ENCODE measurements at places on chromosomes 5 and 9.

DNA sequence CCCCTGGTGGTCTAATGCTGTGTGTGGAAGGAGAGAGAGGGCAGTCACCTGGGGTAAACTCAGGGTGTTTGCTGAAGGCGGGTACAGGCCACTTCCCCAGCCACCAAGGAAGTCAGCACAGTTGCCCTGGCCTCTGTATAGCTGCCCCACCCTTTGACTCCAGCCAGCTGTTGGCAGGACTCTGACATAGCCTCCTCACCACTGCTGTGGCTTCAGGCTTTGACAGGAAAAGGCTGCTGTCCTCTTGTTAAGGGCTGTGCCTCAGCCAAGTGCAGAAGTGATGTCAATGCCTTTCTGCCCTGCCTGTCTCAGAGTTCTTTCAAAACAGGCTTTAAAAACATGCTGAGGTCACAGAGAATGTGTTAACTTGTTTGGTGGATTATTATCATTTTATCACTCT, 487.2 kb upstream of the KLF4 start:
- DNase-seq: peak; percentile 10

DNA sequence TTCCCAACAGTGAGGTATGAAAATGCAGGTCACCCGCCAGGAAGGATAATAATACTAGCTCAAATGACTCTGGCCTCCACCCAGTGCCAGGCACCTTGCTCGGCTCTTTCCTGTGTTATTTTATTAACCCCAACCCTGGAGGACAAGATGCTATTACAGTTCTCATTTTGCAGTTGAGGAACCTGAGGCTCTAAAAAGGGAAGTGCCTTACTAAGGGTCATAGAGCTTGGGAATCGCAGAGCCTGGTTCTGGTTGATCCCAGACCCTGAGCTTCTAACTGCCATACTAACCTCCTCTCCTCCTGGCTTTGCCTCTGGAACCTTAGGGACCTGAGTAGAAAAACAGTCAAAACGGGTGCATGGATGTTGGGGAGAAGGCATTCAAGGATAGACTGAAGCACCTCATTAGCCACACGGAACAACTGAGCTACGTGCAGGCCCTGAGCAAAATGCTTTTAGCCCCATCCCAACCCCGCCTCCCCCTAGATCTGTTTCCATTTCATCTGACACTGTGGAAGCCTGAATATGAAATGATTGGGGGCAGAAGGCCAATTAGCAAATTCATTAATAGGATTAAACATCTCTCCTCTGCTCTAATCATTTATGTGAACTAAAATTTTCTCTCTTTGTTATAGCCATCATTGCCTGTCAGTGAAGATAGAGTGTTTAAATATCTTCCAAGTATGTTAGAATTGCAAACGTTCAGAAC, 7.9 kb downstream of the KCNIP1 start:
- no peak for DNase-seq

- DNase-seq: no peak
Measured at GRCh38 chr5:151115272-151115905, 34.6 kb upstream of the TNIP1 start.

- no peak for DNase-seq
Measured at GRCh38 chr5:40089269-40089668, 590.4 kb upstream of the PTGER4 start.

GRCh38 chr9:116058421-116058820, 95.2 kb upstream of the PAPPA start:
- no peak for DNase-seq

- no peak for DNase-seq
Measured at GRCh38 chr5:134034326-134034725, 29.6 kb upstream of the VDAC1 start.

- no peak for DNase-seq
Measured at GRCh38 chr5:74529101-74529500, 111.4 kb downstream of the ENC1 start.

- DNase-seq: no peak
Measured at GRCh38 chr9:127423476-127423933, 677 bp upstream of the ZNF79 start.

GRCh38 chr9:80605129-80605528, 1033.4 kb downstream of the TLE4 start:
- no peak for DNase-seq

DNA sequence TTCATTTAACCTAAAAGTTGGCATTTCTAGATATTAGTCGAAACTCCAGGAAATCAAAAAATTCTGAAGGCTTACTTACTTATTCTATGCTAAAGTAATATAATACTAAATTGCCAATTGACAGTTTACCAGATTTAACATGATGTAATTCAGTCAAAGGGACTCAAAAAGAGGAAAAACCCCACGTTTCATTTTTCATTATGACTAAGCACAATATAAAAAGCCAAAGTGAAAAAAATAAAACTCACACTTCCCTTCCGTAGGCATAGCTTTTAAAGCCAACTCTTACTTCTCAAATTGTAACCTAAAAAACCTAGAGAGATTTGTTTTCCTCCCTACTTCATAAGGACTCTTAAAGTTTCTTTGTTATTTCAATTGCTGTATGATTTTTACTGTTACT, 146.6 kb downstream of the RAPGEF6 start:
- DNase-seq: no peak

DNA sequence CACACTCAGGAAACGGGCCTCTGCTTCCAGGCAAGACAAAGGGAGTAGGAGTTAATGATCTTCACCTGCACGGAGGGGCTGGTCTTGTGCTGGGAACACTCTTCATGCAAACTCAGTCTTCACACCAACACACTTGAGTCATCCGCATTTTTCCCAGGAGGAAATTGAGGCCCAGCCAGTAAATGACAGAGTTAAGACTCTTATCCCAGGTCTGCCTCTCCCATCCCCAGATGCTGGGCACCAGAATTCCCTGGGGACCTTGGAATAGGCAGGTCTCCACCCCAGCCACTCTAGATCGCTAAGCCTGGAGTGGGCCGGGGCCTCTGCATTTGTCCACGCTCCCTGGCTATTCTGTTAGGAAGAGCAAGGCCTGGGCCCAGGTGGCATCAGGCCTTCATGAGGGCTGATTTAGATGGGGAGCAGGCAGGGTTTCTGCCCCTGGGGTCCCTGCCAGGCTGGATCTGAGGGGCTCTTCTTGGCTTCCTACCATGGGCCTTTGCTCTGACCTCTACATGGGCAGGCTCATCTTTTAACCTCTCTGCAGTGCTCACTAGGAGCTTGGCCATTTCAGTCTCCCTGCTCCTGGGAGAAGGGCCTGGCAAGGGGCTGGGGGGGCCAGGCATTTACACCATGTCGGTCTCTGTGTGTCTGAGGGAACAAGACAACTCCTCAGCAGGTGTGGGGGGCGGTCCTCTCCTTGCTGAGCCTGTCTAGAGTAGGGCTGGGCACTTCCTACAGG, 77.3 kb downstream of the AMBP start:
- no peak for DNase-seq

DNA sequence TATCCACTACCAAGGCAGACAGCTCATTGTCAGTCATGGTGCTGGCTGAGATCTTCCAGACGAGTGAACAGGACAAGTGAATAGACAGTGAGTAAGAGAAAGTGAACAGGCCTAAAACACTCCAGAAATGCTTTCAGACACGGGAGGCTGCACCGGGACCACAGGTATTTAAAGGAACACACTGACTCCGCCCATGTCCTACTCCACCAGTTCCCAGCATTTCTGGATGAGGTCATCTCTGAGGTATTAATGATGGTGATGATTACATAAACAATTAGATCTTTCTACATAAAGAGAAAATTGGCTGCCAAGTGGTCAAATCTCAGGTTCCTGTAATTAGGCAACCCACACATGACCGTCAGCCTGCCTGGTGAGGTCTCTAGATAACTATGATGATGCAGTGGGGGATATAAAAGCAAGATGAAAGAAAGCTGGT, at the start of gene ACTBL2:
ACTBL2 (minus strand) TSS at position 141 of the 436 bp plus-strand sequence; CDS start at position 37, 104 bp downstream.
- DNase-seq: no peak

DNA sequence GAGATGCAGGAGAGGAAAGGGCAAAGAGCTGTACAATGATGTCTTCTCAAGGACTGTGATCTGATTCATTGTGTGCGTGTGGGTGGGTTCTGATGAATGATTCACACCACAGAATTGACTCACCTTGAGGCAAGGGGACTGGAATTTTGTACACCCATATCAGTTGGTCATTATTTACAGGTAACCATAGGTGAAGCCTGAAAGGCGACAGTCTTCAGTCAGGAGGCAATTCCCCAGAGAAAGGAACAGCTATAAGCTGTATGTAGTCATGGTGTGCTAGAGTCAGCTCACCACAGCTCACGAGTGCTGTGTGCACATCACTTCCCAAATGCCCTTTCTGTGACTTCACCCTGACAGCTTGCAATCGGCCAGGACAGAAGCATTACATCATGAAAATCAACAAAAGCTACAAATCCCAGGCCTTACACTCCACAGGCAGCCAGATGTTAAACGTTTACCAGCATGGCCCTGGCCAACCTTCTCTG, 87.6 kb upstream of the RPS23 start:
- no peak for DNase-seq

DNA sequence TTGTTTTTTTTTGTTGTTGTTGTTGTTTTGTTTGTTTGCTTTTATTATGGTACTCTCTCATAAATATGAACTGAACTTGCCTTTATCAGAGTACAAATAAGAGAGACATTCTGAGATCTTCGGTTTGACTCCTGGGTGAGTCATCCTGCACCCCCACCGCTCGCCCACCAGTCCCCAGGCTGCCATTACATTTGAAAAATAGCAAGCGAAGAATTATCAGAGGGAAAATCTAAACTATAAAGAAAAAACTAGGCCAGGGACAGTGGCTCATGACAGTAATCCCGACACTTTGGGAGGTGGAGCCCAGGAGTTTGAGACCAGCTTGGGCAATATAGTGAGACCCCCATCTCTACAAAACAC, 122.1 kb upstream of the MAP3K1 start:
- DNase-seq: no peak

- DNase-seq: no peak
Measured at GRCh38 chr5:178336889-178337288, 104.3 kb upstream of the PHYKPL start.

- DNase-seq: no peak
Measured at GRCh38 chr9:109387206-109387605, 66.3 kb upstream of the EPB41L4B start.

DNA sequence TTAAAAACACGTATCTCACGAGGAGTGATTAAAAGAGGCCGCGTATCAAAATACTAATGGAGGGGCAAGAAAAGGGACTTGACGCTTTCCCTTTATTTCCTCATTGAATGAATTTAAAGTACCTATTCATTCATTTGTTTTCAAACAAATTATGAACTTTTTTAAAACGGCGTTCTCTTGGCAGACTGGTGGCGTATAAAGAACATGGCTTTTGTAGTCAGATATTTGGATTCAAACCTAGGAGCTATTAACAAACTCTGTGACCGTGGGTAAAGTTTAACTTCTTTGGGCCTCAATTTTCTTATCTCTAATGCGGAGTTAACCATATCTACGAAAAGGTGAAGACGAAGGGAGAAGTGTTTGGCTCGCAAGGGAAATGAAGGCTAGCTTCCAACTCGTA, 876 bp downstream of the CAAP1 start:
- no peak for DNase-seq

DNA sequence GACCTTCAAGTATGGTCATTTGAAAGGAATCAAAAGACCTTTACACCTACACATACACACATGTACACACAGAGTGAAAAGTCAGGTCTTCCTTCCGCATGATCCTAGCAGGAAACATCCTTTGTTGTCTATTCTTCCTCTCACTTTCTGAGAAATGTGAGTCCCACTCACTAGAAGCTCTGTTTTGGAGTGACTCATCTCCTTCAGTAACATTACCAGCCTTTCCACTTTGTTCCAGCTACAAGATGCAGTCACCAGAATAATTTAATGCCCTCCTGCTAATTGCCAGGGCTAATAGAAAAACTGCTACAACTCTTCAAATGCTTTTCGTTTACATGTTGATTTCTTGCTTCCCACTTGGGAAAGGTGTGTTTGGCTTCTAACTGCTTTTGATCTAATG, 417.3 kb downstream of the RASEF start:
- DNase-seq: no peak

GRCh38 chr5:157362012-157362411, 96.1 kb downstream of the CYFIP2 start:
- no peak for DNase-seq

- no peak for DNase-seq
Measured at GRCh38 chr5:143898381-143898780, 86.4 kb downstream of the HMHB1 start.

- DNase-seq: no peak
Measured at GRCh38 chr5:133662578-133662977, 50.2 kb upstream of the FSTL4 start.

DNA sequence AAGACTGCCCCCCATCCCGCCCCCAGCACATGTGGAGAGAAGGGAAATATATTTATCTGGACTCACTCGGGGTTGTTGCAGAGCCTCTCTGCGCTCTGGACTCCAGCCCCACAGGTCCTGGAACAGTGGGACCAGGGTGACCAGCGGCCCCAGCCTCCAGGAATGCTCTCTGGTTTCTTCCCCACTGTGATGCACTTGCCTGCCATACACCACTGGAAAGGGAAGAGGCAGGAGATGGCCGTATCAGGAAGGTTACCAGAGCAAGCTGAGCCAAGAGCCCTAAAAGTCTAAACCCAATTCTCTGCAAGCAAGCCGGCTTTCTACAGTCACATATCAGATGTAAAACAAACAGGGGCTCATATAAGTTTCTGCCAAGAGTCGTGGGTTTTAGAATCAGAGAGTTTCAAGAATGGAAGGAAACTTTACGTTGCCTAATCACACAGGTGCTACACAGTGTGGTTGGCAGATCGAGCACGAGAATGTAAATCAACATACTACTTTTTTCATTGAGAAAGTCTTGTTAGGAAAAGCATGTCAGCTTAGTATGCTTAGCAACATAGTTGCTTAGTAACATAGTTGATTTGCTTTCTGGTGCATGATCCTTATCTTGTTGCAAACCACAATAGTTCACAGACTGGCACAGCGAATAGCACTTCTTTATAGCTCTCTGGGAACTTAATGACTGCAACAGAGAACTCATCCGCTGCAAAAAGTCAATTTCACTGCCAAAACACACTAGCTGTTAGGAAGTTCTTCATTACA, 201.2 kb downstream of the TARS1 start:
- DNase-seq: no peak

GRCh38 chr5:99314721-99315120, 385.9 kb upstream of the CHD1 start:
- DNase-seq: no peak

DNA sequence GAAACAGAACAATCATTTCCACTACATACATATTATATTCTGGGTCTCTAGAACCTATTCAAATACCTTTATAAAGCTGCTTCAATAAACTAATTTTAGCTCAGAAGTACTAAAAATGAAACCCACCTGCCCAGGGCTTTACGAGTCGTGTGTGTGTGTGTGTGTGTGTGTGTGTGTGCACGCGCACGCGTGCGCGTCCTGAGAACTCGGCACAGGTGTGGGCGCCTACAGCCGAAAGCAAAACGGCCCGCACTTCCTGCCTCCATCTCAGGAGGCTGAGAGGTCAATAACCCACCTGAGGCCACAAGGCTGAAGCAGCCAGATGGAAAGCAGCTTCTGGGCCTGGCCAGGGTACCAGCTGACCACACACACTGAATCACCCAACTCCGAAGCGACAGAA, 3.0 kb downstream of the CLPTM1L start:
- DNase-seq: no peak

GRCh38 chr5:178793151-178793550, 62.7 kb upstream of the ZNF354A start:
- no peak for DNase-seq

GRCh38 chr5:127003798-127004495, 26.4 kb downstream of the MARCHF3 start:
- DNase-seq: no peak

GRCh38 chr9:135079676-135080075, 7.8 kb upstream of the OLFM1 start:
- no peak for DNase-seq

- no peak for DNase-seq
Measured at GRCh38 chr9:130791303-130791894, 43.7 kb upstream of the ABL1 start.

GRCh38 chr5:137097203-137097602, 401.9 kb downstream of the SPOCK1 start:
- no peak for DNase-seq
